ENCODE measurements at places on chromosomes 3 and 15.

GRCh38 chr3:100602506-100603444 is 6.6 kb upstream of the ADGRG7 start:
- DNase-seq: no peak

DNA sequence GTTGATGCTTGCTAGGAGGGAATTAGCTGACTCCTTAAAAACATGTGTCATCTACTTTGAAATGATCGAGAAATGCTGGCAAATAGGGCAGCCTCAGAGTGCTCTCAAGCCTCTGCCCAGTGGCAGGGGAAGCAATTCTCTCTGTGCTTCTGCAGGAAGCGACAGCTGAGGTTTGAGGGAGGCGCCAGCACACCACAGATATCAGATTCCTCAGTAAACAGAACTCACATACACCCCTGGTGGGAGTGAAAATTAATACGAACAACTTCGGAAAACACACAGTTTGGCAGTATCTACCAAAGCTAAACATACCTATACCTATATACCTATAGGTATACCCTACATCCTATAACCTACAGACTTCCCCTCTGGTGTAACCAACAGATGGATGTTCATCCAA is 61.3 kb downstream of the NSMCE3 start:
- DNase-seq: no peak

DNA sequence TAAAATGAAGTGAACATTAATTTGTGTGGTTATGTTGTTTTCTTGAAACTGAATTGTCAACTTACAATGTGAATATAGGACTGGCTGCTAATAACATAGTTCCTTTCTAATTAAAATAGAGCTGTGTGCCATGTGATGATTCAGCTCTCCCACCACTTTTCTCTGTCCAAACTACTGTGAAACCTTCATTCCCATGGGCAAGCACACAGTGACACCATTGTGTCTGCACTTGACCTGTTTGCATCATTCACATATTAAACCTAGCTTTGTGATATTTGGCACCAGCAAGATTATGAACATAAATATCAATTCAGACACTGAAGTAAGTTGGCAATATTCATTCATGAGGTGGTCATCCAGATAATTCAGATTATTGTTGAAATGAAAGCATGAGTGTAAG is 78.8 kb upstream of the TCF12 start:
- no peak for DNase-seq

GRCh38 chr3:153244961-153245360 is 82.9 kb downstream of the RAP2B start:
- no peak for DNase-seq

DNA sequence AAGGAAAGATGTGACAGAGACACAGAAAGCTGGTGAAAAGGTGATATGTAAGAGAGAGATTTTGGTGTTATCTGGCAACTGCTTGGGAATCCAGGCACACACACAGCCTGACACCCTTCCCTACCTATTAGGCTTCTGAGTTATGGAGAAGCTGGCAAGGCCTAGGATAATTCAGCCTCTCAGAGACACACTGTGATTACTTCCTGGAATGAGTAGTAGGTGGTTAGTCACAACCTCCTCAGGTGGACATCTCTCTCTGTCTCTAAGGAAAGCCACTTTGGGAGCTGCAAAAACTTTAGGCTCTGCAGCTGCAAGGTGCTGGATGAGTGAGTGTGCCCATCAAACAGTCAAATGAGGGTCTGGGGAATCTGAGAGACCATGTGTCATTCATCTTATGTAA is 201.9 kb downstream of the PDCD6IP start:
- no peak for DNase-seq

DNA sequence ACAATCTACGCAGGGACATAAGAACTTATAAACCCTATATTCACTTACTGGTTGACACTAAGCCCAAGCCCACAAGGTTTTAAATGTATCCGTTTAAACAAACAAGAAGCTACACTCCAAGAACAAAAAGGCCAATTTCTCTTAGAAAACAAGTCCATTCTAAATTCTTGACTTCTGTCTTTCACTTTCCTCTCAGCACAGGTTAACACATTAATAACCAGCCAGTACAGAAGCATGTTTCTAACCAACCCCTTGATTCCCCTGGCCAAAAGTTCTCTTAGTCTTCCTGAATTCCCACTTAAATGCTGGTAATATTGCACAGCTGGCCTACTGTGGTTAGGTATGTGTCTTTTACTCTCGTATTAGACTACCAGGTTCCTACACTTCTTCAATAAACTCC is 4.7 kb downstream of the DMXL2 start:
- no peak for DNase-seq

Measured in activated CD8-positive, alpha-beta memory T cell treated with anti-CD3 and anti-CD28 coated beads for 48 hours (primary cell).